ENCODE measurements at places on chromosomes 3 and 15. TPM values are rescaled to one million over a fixed set of nuclear protein-coding genes. Genes with fewer than 3 reads are reported as not detected.

DNA sequence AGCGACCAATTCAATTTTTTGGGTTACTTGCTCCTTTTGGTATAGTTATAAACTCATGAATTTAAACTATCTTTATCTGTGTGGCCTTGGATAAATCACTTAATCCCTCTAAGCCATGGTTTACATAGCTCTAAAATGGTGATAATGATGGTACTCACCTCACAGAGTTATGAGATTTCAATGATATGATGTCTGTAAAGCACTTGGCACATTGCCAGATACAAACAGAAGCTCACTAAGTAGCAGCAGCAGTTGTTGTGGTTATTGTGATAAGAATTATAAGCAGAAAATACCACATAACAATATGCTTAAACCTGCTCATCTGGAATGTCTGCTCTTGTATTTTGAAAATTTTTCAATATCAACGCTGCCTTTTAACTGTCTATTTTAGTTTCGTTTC is 185.1 kb upstream of the SNTN start:
- no peak for DNase-seq

- DNase-seq = no peak
Measured at GRCh38 chr15:91067036-91067435, 33.0 kb upstream of the SV2B start.

DNA sequence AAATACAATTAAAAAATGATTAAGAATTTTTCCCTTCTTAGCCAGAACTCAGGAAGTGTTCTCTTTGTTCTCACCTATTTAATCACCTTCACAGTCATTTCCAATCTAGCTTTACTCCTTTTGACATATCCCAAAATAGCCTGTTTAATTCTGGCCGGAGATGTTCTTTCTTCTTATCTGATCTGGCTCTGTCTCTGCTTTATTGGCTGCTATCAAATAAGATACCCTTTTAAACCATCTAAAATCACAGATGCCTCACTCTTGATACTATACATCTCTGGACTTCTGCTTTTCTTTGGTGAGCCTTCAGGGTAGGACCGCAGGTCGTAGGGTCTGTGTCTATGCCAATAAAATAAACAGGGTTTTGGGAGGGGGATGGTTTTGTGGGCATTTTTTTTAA is 319.2 kb upstream of the SEMA6D start:
- DNase-seq = no peak

GRCh38 chr3:167843886-167844285 is 108.4 kb downstream of the SERPINI1 start:
- peak; percentile 13 for DNase-seq

- DNase-seq = no peak
Measured at GRCh38 chr15:41730543-41730942, 43.7 kb upstream of the MAPKBP1 start.

- no peak for DNase-seq
Measured at GRCh38 chr3:122516846-122517360, 2.2 kb upstream of the KPNA1 start.

DNA sequence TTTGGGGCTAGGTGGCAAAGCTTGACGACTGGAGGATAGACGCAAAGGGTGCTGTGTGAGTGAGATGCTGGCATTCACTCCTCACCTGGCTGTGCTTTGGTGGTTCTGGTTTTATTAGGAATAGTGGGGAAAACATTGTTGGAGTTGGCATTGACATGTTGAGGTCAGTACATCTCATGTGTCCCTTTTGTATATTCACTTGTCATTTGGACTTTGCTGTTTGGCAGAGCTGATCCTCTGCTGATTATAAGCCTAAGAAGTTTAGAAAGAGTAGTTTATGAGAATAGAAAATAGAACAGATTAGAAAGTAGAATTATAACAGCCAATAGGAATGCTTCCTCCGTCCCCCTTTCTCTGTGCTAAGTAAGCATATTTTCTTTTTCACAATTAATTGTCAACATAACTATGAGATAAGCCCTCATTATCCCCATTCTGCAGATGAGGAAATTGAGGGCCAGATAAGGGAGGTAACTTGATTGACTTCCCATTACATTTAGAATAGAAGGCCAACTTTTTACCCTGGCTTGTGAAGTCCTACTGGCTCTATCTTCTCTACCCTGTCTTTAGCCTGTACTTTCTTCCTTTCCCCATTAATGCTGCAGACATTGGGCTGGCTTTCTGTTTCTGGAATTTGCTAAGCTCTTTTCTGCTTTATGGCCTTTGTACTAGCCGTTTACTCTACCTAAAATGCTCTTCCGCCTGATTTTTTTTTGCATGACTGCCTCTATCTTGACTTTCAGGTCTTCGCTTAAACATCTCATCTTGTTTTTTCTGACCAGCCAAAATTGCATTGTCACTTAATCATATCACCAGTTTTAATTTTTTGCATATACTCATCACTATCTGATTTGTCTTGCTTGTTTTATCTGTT is 12.8 kb downstream of the ITPR1 start:
- DNase-seq = no peak

GRCh38 chr15:89975482-89976245 is 25.5 kb upstream of the ZNF710 start:
- DNase-seq = no peak

DNA sequence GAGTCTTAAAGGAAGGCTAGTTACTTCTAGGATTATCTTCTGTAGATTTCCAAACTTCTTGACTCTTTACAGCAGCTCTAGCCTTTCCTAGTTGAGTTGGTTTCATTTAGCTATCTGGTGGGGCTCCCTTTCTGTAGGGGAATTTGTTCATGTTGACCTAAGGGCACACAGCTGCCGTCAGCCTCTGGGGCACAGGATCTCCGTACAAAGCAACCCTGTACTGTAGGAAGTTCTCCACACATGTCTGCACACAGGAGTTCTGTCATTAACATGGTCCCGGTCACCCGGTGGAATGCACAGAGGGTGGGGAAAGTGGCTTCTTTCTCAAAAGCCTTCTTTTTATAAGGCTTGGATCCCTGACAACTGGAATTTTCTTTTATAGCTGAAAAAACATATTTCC is 88.7 kb upstream of the TNIK start:
- no peak for DNase-seq

- no peak for DNase-seq
Measured at GRCh38 chr3:97655971-97656370, 108.6 kb upstream of the ARL6 start.

DNA sequence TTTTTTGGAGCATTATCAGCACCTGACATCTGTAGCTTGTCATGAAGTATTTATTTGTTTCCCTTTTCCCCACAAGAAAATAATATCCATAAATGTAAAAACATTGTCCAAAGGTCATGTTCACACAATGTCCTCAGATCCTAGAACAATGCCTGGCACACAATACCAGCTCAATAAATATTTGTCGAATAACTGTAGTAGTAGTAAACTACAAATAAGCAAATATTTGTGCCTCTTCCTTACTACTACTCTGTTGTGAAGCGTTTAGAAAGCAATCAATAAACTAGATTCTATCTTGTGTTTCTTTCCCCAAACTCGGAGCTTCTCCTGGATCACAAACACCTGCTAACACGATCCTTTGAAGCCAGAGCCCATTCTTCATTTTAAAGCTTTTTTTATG is 459.6 kb upstream of the NECTIN3 start:
- DNase-seq = no peak

DNA sequence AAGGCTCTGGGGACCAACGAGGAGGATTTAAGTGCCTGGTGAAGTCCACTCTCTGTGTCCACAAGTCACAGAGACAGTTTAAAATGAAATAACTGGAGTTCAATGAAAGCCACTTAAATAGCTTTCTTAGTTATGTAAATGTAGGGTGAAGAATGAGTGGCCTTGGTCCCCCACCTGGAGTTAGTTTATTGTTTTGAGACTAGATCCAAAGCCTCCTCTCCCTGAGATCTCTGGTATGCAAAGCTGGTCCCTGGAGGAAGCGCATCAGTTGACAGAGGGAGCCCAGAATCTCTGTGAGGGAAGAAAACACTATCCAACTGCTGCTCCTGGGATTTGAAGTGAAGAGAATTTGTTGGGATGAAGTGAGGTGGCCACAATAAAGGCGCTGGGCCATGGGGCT is 40.5 kb downstream of the EXOG start:
- no peak for DNase-seq

DNA sequence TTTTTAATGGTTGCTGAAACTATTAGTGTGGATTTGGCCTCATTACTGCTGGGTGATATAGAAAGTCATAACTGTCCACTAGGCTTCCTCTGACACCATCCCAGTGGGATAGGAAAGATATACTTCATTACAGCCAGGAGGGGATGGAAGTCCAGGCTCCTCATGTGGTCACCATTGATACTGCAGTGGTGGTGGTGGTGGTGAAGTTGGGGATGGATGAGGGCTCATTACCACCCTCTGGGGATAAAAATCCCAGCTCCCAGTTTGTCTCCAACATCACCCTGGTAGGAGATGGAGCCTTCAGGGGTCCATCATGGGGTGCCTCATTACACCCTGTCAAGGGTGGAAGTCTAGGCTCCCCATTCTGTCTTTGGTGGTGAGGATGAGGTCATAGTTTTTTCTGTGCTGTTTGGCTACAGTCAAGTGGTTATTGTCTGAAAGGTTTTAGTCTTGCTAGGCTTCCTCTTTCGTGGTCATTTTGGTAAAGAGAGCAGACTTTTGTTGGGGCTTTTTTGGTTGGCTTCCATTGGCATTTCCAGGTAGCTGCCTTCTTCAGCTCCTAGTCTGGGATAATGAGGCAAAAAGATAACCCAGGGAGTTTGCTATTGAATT is 30.1 kb upstream of the FILIP1L start:
- no peak for DNase-seq

DNA sequence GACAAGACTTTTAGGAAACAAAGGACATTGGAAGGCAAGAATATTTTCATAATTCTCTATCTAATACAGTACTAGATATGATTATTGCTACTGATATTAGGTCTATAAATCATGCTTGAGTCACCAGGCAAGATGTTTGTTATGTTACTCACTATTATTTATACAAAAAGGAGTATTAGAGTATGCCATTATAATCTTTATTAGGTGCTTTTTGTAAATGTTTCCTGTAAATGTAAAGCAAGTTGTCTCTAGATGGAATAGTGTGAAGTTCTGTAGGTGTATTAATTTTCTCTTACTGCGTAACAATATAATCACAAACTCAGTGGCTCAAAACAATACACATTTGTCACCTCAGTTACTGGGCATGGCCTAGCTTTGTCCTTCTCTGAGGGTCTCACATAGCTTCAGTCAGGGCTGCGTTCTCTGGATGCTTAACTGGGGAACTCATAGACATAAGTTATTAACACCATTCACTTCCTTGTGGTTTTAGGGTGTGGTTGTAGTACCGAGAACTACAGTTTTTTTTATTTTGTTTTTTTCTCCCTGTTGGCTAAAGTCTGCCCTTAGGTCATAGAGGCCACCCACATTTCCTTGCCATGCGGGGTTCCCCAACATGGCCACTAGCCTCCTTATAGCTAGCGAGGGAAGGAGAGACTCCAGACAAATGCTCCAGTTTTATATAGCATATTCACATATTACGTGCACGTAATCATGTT is 20.3 kb upstream of the MAP3K13 start:
- DNase-seq = peak; percentile 34

DNA sequence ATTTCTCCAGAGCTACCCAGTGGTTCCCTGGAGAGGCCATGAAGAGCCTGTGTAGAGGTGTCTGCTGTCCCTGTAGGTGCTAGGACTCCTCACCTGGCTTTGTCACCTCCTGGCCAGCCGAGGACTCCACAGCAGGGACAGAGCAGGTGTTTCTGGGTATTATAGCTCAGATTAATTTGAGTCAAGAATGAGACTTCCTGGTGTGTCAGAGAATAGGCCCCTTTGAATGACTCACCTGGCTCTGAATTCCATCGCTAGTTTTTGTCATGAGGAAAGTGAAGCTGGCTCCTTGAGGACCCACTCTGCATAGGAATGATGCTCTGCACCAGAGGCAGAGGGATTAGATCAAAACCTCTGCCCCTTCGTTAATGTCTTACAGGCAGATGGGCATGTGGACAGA is 167.5 kb upstream of the TOPAZ1 start:
- DNase-seq = no peak

- DNase-seq = no peak
Measured at GRCh38 chr3:76111808-76112207, 326.5 kb upstream of the ZNF717 start.

GRCh38 chr3:184873141-184873540 is 61.2 kb downstream of the VPS8 start:
- DNase-seq = no peak

DNA sequence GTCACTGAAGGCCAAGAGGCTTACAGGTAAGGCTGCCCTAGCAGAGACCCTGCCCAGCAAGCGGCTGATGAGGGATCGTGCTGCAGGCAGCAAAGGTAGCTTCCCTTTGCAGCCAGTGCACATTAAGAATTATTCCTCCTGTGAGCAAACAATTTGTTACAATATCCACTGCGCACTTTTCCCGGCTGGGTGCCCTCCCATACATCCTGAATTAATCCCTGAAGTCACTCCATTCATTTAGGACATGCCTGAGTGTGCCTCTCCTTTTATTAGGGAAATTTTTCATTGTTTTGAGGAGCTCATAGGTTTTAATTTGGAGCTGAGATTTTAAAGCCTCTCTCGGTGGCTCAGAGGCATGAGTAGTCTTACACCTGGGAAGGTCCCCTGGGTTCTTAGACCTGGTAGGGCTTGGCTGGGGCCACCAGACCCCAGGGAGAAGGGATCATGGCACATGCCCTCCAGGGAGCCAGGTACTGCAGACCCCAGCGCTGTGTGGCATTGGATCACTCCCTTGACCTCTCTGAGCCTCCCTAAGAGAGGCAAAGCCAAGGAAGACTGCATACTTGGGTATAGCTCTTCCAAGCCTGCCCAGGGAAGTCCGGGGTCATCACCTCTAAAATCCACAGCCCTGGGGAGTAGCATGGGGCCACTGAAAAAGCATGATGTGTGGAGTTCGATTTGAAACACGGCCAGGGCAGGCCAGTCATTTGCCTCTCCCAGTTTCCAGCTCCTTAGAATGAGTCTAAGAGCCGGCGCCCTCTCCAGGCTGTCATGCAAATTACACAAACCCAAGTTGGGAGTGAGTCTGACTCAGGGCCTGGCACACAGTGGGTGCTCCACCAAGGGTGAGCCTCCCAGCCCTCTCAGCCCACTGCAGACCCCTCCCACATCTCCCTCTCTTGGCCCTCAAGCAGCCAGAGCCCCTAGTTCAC is 151.9 kb upstream of the LINGO1 start:
- DNase-seq = no peak

- no peak for DNase-seq
Measured at GRCh38 chr3:150292891-150293290, 115.2 kb upstream of the TSC22D2 start.

Gene AGBL1
- not detected for total RNA-seq

Gene RBP2
- total RNA-seq = not detected

Gene SCAANT1
- 4.7 TPM for total RNA-seq

Gene MAP3K13
- total RNA-seq = 3.7 TPM

Gene LYZL4
- not detected for total RNA-seq

Gene HTR3E
- total RNA-seq = not detected

Gene FANCD2
- total RNA-seq = 18.5 TPM

Gene RTP1
- not detected for total RNA-seq

Gene CFAP91
- total RNA-seq = 0.44 TPM

Gene SNTN
- not detected for total RNA-seq

Gene ITGB5
- 4.5 TPM for total RNA-seq

Gene LRTM1
- total RNA-seq = not detected

Gene REC114
- not detected for total RNA-seq
